Activated CD4-positive, alpha-beta T cell treated with anti-CD3 and anti-CD28 coated beads for 48 hours (primary cell): ENCODE measurements at places on chromosomes 7 and 10.
A peak's percentile ranks its signal among the peaks of the same experiment; 100 is the strongest.

GRCh38 chr7:120732256-120732655, 125.7 kb downstream of the TSPAN12 start:
- no peak for DNase-seq

DNA sequence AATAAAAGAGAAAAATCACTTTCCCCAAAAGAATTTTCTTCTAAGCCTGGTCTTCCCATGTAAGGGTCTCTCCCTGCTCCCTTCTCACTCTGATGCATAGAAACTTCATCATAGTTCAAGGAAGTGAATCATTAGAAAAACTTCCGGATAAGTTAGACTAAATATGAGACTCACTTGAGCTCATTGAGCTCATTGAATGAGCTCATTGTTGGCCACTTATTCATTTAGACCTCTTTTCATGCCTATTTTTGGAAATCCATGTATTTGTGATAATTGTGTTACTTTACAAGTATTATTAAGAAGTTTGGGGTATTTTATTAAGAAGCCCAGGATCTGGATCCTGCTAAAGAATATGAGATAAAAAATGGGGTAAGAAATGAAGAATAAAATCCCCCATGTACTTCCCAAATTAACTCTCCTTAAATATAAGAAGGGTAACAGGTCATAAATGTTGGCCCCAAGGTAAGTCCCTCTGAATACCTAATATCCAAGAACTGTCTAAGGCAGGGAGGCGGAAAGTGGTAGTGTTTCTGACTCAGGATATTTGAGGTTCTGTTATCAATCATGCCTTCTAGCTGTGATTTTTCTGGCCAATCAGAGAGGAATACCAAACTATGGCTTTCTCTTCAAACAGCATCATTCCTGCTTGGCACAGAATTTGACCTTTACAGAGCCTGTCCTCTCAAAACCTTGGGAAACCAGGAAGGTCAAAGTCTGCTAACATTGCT, 236.5 kb upstream of the PTN start:
- DNase-seq, result no peak

- DNase-seq, result peak; percentile 72
These were observed 57.2 kb upstream of the ECHDC3 start for GRCh38 chr10:11684717-11685645.

- no peak for DNase-seq
These were observed 102.1 kb upstream of the ZNF746 start for GRCh38 chr7:149599636-149600206.

DNA sequence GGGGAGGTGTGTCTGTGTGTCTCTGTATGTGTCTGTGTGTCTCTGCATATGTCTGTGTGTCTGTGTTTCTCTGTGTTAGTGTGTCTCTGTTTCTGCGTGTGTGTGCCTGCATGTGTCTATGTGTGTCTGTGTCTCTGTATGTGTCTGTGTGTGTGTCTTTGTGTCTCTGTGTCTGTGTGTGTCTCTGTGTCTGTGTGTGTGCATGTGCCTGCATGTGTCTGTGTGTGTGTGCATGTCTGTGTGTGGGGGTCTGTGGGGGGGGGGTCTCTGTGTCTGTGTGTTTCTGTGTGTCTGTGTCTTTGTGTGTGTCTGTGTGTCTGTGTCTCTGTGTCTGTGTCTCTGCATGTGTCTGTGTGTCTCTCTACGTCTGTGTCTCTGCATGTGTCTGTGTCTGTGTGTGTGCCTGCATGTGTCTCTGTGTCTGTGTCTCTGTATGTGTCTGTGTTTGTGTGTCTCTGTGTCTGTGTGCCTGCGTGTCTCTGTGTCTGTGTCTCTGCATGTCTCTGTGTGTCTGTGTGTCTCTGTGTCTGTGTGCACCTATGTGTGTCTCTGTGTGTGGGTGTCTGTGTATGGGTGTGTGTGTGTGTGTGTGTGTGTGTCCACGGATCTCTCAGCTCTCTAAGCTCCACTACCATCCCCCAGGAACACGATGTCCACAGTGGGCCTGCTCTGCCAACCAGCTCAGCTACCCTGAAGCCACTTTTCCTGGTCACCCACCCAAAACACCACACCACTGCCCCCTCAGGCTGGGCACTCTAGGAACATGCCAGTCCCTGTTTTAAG, 41.7 kb downstream of the RASGEF1A start:
- peak; percentile 0 for DNase-seq

GRCh38 chr10:49047128-49047639, 68.1 kb downstream of the VSTM4 start:
- no peak for DNase-seq
